ENCODE measurements at places on chromosomes 11 and 22.
A peak's percentile ranks its signal among the peaks of the same experiment; 100 is the strongest.

GRCh38 chr11:121520243-121521144, 67.7 kb upstream of the SORL1-AS1 start:
- peak; percentile 28 for DNase-seq

DNA sequence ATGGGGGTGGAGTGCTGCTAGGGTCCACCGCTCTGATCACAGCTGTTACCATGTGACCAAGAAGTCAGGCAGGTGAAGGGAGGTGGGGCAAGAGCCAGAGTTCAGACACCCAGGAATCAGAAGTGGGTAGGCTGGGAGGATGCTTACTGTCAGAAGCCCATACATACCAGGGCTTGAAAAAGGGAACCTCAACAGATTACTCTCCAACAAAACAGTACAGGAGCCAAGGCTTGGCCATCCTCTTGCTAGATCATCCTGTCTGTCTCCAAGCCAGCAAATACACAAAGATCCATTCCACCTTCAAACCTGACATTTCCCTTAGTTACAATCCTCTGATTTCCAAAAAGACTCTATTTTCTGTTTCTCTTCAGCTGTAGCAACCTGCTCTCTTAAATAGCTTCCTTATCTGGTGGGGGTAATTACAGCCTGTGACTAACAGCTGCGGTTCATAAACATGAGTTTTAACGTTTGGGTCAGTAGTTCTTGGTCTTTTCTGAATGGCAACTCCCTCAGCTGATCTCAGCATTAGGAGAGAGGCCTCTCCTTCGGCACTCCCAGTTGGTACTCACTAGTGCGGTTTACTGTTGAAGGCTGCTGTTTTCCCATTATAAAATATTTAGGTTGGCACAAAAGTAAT, 31.1 kb upstream of the WT1 start:
- no peak for DNase-seq

DNA sequence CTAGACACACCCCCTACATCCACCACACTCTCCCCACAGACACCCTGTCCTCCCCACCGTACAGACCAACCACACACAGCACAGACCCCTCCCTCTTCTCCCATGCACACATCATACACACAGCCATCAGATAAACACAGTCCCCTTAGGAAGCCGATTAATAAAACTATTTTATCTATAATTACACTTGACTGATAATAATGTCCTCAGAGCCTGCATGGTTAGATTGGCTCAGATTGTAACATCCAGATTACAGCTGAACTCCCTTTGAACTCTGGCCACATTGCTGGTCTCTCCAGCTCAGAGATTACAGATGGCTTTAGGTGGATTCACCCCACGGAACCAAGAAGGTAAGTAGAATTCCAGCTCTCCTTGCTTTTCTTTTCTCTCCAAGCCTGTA, 9.5 kb upstream of the ELF5 start:
- no peak for DNase-seq

GRCh38 chr11:43493431-43493830, 134.7 kb downstream of the TTC17 start:
- no peak for DNase-seq

GRCh38 chr22:24758164-24758799, 16.2 kb downstream of the PIWIL3 start:
- peak; percentile 45 for DNase-seq

DNA sequence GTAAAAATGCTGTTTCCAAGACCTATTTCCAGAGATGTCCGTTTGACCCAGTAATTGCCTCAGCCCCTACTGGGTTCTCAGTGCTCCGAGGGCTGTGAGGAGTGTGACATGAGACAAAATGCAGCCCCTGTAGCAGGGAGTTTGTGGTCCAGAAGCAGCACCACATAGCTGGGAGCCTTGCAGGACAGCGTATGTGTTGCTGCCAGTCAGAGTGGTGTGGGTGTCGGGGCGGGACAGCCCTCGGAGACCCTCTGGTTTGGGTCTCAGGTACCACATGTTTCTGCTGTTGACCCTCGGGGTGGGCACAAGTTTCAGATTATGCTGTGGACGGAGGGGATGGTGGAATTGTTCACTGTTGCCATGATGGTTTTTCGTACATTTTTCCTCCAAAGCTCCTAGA, 17.2 kb downstream of the TBC1D22A start:
- no peak for DNase-seq

DNA sequence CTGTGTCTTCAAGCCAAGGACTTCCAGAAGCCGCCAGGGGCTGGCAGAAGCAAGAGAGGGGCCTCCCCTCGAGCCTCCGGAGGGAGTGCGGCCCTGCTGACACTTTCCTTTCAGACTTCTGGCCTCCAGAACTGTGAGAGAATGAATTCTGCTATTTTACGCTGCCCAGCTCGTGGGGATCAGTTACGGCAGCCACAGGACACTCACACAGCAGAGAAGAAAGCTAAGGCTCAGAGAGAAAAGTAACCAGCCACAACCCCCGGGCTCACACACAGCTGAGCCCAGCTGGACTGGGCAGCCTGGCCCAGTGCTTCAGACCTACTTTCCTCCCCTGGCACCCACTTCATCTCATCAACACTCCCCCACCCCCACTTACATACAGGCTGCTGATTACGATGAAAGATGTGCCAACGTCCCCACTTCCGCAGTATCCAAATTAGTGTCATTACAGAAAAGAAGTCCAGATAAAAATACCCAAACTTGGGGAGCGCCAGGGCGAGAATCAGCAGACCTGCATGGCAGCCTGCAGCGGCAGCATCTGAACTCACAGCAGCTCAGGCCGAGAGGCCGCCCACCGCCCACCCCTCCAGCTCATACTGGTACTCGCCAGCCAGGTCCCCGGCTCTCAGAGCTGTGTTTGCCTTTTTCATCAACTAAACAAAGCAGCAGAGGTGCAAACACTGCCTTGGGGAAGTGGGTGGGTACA, 15.3 kb downstream of the PHF21B start:
- DNase-seq = no peak

DNA sequence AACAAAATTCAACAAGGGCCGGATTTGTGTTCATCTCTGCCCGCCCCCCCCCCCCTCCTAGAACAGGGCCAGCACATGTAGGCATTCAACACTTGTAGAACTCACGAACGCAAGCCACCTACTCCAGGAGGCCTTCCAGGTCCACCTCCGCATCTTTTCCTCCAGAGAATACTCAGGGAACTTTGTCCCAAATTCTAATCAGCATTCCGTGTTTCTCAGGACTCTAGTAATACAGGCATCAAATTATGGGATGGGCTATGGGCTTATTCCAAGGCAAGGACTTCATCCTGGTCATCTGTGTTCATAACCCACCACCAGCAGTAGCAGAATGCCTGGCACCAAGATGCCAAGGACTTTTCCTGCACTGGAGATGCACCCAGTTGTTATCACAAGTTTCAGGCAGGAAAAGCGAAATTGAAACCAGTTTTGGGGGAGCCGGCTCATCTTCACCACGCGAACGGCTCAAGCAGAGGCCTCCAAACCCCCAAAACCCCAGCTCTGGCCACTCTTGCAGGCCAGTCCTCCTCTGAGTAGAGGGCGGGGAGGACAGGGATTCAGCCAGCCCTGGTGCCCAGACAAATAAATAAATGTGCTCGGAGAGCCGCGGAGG, 462 bp downstream of the UBE2L6 start:
- no peak for DNase-seq

All from tibial artery (tissue), 4 donors.